SK-N-SH (cell line): ENCODE measurements at places on chromosomes 6 and 20.

- H3K36me3 ChIP-seq: no peaks in the 10 kb centered on the region
- peaks cover 3% of the 10 kb centered on the region; the same call in 1 of the 2 replicates for H3K4me1 ChIP-seq
- no peak overlapping the region for H3K4me3 ChIP-seq
- DNase-seq: no peak
These were observed 188.4 kb upstream of the TSHZ2 start for GRCh38 chr20:52783769-52784168.

GRCh38 chr6:42704251-42704936 is 18.0 kb downstream of the PRPH2 start:
- no peak overlapping the region for H3K4me3 ChIP-seq
- DNase-seq: no peak
- no peaks in the 10 kb centered on the region for H3K36me3 ChIP-seq

DNA sequence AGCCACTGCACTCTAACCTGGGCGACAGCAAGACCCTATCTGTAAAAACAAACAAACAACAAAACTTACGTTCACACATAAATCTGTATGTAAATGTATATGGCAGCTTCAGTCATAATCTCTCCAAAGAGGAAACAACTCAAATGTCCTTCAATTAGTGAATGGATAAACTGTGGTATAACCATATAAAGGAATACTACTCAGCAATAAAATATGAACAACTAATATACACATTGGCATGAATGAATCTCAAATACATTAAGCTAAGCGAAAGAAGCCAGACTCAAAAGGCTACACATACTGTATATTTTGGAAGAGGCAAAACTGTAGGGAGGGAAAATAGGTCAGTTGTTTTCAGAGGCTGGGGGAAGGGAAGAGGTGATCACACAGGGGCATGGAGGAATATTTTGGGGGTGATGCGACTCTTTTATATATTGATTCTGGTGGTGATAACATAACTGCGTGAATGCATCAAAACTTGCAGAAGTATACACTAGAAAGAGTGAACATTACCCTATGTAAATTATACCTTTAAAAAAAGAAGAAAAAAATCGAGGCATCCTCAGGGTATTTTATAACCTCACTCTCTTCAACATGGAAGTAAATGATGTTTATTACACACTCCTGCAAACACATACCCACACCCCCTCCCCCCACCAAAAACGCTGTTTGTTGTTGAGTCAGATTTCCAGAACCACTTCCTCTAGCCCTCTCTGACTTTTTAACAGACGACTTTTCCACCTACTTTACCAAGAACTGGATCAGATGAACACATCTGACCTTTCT is 115.2 kb upstream of the RNF24 start:
- H3K36me3 ChIP-seq: peaks cover 3% of the 10 kb centered on the region
- H3K4me1 ChIP-seq: peaks cover 8% of the 10 kb centered on the region
- no peaks in the 10 kb centered on the region for H3K27me3 ChIP-seq
- DNase-seq: no peak
- H3K27ac ChIP-seq: peak overlapping the region; percentile 59; the same call in 1 of the 2 replicates
- no peak overlapping the region for H3K4me3 ChIP-seq

GRCh38 chr6:20875369-20875963 is 341.2 kb downstream of the CDKAL1 start:
- DNase-seq: peak; percentile 62
- peaks cover 20% of the 10 kb centered on the region for H3K4me1 ChIP-seq
- H3K27me3 ChIP-seq: no peaks in the 10 kb centered on the region
- peak overlapping the region; percentile 94 for H3K27ac ChIP-seq
- H3K36me3 ChIP-seq: no peaks in the 10 kb centered on the region

DNA sequence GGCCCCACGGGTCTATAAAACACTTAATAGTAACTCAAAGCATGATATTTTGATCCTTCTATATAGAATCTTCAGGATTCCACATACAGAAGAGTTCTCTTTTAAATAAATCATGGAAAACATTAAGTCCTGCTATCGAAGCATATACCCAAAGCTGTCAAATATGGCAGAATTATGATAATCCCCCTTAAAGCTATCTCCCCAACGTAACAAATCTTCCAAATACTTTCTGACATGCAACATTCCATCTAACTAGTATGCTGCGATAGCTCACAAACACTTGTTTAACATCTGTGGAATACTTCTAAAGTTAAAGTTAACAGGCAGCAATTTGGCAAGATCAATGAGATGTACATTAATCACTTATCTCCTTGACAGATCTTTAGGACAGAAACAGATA is 371.0 kb upstream of the RUNX2 start:
- H3K27me3 ChIP-seq: no peaks in the 10 kb centered on the region
- H3K27ac ChIP-seq: no peak overlapping the region; the same call in 1 of the 2 replicates
- H3K4me3 ChIP-seq: no peak overlapping the region
- no peak for DNase-seq

DNA sequence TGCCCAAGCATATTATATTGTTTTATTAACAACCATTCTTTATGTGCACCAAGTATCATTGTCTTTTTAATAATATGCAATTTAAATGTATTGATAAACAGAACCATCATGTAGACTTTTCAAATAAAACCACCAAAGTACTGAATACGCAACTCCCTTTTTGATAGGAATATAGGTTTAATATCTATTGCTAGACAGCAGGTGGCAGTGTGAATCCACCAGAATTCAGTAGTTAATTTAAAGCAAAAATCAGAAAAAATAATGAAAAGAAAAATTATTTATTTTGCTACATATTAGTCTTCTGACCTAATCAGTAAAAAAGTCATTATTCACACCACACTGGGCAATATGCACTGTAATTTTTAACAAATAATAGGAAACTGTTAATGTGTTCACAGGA is 143.7 kb downstream of the KLHL32 start:
- no peak overlapping the region for H3K4me3 ChIP-seq
- no peaks in the 10 kb centered on the region for H3K36me3 ChIP-seq
- no peaks in the 10 kb centered on the region for H3K27me3 ChIP-seq
